Stimulated activated CD8-positive, alpha-beta memory T cell treated with anti-CD3 and anti-CD28 coated beads, Interleukin-7, amount 100 ng/mL, for 4 hours (primary cell): ENCODE measurements at places on chromosomes 1 and 21.

DNA sequence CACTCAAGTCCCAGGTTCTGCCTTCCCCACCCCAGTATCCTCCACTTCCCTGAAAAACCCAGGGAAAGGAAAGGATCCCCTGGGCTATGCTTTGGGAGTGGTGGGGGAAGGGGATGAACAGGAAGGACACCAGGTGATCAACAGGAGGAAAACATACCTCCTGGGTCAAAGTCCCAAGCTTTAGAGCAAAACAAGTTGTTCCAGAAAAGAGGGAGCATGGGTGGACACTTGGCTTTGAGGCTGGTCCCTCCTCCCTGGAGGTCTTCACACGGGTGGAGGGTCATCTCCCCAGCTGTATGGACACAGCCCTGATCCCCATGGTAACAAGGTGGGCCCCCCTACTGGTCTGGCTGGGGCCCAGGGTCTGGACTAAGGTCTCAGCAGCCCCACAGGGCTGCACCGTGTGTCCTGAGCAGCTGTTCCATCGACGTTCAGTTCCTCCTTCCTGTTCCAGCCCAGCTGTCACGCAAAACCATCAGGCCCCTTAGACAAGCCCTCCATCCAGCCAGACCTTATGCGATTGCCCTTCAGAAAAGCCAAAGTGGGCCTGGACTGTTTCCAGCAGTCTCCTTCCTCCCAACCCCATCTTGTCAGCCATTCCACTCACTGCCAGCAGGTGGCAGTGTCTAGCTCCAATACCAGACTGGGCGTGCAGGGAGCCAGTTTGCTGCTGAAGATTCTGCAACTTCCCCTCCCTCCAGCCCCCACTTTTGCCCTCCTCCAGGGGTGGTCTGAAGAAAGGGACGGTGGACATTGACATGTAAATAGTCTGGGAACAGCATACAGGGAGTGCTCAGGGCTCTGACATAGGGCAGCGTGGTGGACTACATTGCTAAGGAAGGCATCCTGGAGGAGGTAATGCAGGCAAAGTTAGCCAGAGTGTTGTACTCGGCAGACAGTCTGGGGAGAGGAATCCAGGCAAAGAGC lies 2.9 kb upstream of the PDZK1IP1 start:
- DNase-seq = peak; percentile 31

DNA sequence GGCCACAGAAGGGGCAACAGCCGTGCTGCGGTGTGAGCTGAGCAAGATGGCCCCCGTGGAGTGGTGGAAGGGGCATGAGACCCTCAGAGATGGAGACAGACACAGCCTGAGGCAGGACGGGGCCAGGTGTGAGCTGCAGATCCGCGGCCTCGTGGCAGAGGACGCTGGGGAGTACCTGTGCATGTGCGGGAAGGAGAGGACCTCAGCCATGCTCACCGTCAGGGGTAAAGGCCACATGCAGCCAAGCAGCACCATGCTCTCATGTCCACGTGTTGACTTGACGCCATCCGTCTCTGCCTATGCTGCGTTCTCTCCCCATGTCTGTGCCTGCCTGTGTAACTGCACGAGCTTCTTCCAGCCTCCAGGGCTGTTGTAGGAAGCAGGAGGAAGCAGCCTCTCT lies 85.5 kb downstream of the OBSCN start:
- no peak for DNase-seq

- DNase-seq = no peak
Measured at GRCh38 chr1:27979151-27979858, 19.5 kb downstream of the XKR8 start.

- DNase-seq = no peak
Measured at GRCh38 chr1:174988539-174988938, 11.2 kb upstream of the CACYBP start.

GRCh38 chr1:111814642-111815041 lies 58.9 kb downstream of the DDX20 start:
- no peak for DNase-seq

DNA sequence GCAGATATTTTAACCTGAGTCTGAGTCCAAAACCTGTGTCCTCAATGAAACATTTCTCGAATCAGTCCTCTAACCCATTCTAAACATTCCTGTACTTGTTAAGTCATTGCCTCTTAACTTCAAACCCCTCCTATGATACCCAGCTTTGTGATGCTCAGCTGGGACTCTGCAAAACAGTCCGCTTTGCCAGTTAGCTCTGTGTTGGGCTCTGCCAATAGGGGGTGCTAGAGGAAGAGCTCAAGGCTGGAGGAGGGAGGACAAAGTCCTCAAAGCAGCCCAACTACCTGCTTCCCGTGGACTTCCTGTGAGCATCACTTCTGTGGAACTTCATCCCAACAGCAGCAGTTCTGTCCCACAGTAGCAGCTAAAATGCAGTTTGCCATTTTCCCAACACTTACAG lies 38.1 kb upstream of the SYT14 start:
- DNase-seq = no peak

- DNase-seq = no peak
Measured at GRCh38 chr1:98651116-98651632, 10.3 kb upstream of the SNX7 start.

- no peak for DNase-seq
Measured at GRCh38 chr1:19128968-19129514, 81.0 kb downstream of the UBR4 start.

- DNase-seq = no peak
Measured at GRCh38 chr1:113780374-113781146, 21.3 kb upstream of the PHTF1 start.

GRCh38 chr1:35111106-35111505 lies 31.9 kb downstream of the ZMYM1 start:
- DNase-seq = no peak

GRCh38 chr1:98698625-98699024 lies 37.1 kb downstream of the SNX7 start:
- DNase-seq = no peak

DNA sequence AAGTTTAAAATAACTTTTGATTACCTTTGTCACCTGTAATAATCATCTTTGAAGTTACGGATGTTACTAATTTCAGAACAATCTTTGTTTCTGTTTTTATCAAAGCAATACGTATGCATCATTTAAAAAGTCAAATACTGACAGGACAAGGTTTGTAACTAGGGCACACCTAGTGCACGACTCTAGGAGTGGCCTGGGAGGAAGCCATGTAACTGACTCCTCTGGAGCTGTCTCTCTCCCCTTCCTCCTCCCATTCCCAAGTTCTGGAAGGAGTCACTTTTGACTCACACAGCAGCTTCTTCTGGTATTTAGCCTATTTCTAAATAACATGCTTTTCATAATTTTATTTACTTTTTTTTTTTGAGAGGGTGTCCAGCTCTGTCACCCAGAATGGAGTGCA lies 11.8 kb upstream of the RAP1GAP start:
- no peak for DNase-seq
